ENCODE measurements at places on chromosomes 2 and 18. TPM values are rescaled to one million over a fixed set of nuclear protein-coding genes. Genes with fewer than 3 reads are reported as not detected.

The NPPC gene
- total RNA-seq: not detected

The ALLC gene
- not detected for total RNA-seq

The SFT2D3 gene
- 6.6 TPM for total RNA-seq

The CFAP65 gene
- not detected for total RNA-seq

The KLF11 gene
- total RNA-seq: 3.5 TPM

The NFE2L2 gene
- 162 TPM for total RNA-seq

The EVX2 gene
- total RNA-seq: not detected

The SLC40A1 gene
- total RNA-seq: 73.1 TPM

The OTOS gene
- total RNA-seq: 1.2 TPM

The CHRNG gene
- total RNA-seq: not detected
